EL (cell line): ENCODE measurements at places on chromosomes 1 and 21.
A peak's percentile ranks its signal among the peaks of the same experiment; 100 is the strongest.

GRCh38 chr1:238248356-238248755 lies 357.6 kb upstream of the ZP4 start:
- DNase-seq = no peak

- DNase-seq = peak; percentile 16
Observed at GRCh38 chr1:110829955-110830553, 42.9 kb upstream of the CD53 start.

DNA sequence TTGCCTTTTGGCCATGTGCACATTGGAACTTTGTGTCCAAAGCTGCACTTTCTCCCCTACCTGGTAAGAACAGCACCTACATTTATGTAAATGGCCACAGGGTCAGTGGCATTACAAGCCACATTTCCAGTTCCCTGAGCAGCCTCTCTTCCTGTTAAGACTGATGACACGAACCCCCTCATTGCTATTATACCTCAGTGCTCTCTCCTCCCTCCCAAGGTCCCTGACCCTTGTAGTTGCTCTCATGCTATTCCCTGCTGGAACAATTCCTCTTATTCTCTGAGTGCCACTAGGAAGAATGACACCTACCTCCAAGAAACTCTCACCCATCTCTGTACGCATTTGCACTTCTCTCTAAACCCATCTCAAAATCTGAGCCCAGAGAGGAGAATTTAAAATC lies 14.9 kb upstream of the VAV3 start:
- DNase-seq = no peak

- peak; percentile 92 for DNase-seq
Observed at GRCh38 chr1:206634365-206635079, 814 bp upstream of the DYRK3 start.

DNA sequence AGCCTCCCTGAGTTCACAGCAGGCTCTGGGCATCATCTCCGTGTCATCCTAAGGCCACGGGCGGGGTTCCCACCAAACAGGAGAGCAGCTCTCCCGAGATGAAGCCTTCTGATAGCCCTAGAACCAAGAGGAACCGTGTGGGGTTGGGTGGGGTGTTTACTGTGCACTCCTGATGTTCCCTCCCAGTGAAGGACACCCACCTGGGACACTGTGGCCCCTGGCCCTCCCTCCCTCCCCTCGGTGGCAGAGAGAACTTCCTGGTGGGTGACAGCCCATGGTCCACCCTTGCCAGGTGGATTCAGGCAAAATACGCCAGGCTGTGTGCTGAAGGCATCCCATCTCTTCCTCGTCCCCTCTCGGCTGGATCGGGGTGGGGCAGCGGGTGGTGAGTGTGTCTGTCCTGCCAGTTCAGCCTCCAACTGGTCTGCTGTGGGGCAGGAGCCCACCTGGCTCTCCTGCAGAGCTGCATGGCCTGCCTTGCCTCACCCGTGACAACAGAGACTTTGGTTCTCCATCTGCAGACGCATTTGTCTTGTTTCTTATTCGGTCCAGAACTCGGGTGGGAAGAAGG lies 15.6 kb upstream of the C1orf174 start:
- DNase-seq = no peak

GRCh38 chr1:13714851-13715250 lies 14.9 kb downstream of the PRDM2 start:
- DNase-seq = no peak

- no peak for DNase-seq
Observed at GRCh38 chr1:1759456-1760344, 18.6 kb downstream of the NADK start.

DNA sequence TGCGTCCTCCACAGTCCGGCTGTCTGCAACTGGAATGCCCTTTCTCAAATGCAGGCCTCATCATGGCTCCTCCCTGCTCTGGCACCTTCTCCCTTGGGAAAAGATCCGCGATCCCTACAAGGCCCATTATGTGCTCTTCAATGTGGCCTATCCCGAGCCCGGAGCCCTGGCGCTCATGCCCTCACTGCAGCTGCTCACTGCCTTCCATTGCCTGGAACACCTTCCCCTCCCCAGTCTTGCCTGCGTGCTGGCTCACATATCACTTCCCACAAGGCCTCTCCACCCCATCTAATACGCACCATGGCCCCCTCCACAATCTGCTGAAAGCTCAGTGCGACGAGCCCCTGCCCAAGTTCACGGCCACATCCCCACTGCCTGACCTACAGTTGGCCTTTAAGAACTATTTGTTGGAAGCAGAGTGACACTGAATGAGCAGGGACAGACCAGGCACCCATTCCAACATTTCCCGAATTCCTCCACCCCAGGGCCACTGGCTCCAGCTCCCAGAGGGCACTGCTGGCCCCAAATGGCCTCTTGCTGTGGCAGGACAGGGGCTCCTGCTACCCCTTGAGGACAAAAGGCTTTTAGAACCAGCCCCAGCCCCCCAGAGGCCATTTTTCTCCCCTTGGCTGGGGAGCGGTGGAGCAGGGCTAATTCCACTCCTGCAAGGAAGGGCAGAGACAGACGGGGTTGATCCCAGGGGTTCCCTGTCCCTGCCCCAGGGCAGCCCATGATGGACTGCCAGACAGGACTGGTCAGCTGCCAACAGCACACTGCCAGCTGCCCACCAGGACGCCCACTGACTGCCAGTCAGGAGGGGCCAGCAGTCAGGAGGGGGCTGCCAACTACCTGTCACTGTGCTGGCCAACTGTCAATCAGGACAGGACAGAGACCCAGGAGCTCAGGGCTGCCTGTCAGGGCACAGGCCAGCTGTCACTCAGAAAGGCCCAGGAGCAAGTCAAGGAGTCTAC lies 64.8 kb downstream of the DHRS3 start:
- DNase-seq = no peak

DNA sequence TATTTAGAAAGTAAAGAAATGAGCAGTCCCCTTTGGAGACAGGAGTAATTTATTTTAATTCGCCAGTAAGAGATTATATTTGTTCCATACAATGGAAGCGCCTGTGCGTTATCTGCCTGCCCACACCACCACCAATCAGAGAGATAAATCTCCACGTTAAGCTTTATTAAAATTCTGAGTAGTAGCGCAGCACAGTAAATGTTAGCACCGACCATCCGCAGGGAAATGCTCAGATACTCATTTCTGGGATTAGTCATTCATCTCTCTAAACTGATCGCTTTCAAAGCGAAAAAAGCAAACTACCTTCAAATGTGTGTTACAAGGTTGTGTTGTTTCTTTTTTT lies 1.2 kb downstream of the ETS2 start:
- DNase-seq = peak; percentile 48

DNA sequence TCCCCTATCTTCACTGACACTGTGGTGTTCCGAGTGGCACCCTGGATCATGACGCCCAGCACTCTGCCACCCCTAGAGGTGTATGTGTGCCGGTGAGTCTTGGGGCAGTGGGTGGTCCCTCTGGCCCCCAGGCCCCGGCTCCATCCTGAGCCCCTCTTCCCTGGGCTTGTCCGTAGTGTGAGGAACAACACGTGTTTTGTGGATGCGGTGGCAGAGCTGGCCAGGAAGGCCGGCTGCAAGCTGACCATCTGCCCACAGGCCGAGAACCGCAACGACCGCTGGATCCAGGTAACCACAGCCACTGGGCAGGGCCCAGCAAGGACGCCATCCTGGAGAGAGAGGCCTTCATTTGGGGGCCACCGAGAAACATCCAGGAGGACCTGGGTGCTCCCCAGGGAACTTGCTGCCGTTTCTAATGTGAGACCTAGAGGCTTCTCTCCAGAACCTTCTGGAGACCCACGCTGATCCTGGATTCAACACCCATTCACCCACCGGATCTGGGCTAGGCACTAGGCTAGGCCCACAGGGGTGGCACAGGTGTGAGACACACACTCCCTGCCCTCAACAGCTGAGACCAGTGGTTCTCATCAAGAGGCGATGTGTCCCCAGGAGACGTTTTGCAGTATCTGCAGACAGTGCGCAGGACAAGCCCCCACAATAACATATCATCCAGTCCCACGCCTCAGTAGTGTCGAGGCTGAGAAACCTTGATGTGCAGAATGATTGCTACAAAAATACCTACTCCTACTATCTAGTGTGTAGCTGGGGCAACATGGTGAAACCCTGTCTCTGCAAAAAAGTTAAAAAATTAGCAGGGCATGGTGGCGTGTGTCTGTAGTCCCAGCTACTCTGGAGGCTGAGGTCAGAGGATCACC lies 22.2 kb downstream of the PADI3 start:
- DNase-seq = no peak

- no peak for DNase-seq
Observed at GRCh38 chr1:107450899-107451664, 310.2 kb downstream of the NTNG1 start.

- DNase-seq = peak; percentile 77
Observed at GRCh38 chr1:18875107-18875795, 15.8 kb upstream of the TAS1R2 start.

DNA sequence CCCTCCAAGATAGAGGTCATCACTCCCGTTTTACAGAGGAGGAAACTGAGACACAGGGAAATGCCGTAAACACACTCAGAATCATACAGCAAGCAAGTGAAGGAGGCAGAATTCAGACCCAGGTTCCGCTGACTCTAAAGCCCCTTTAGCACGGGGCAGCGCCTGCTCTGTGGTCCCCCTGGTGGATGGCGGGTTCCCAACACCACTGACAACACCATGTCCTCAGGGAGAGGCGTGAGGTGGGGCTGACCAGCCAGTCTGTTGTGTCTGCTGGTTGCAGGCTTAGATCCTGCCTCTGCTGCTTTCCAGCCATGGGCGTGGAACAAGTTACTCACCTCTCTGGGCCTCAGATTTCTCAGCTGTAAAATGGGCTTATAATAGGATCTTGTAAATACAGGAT lies 617.3 kb downstream of the MATN1 start:
- DNase-seq = peak; percentile 41

GRCh38 chr1:1245178-1245816 lies 1.2 kb downstream of the C1QTNF12 start:
- DNase-seq = no peak

GRCh38 chr1:71885171-71885570 lies 397.2 kb downstream of the NEGR1 start:
- DNase-seq = peak; percentile 6

- DNase-seq = no peak
Observed at GRCh38 chr21:45892156-45892915, 89.2 kb upstream of the COL6A1 start.

DNA sequence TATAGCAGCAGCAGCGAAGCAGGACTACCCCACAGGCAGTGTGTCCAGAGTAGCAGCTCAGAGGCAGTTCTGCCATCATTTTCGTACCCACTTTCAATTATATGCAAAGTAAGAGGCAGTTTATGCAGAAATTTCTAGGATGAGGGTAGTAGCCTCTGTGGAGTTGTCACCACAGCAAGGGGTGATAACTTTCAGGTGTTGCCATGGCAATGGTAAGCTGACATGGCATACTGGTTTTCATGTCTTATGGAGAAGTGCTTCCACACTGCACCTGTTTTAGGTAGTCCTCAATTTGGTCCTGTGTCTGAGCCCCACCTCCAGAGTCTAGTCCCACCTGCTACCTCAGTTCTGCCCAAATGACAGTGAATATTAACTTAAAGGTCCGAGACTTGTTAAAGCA lies 133.3 kb upstream of the SYT6 start:
- DNase-seq = no peak

- DNase-seq = peak; percentile 48
Observed at GRCh38 chr1:201999625-202000238, 10.7 kb upstream of the ELF3 start.

DNA sequence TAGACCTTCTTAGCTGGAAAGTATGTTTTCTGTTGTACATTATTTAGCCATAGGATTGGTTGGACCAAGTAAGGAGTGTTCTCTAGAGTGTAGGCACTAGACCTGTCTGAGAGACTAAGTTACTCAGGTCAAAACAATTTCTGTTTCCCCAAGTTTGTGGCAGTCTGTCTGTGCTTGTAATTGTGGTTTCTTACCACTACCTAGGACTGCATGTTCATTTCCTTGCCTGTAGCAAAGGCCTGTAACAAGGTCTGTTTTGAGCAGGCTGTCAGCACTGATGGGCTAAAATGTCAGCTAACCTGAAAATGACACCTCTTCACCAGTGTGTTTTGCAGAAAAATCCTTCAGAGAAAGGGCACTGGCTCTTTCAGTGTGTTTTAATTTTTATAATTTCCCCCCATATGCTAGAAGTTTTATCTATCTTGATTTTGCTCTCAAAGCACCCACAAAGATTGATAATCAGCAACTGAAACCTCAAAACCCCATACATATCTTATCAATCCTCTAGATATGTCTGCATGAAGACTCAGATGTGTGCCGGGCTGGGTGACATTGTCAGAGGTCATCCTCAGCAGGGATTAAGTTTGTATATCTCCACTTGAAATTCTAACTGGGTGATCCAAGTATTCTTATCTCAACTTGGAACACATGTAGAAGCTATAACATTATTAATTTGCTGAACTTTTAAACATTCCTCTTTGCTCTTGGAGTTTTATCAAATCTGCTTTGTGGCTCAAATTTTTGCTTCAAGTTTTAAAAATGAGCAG lies 50.7 kb upstream of the ST6GALNAC3 start:
- DNase-seq = no peak

GRCh38 chr1:118160806-118161205 lies 24.2 kb downstream of the SPAG17 start:
- no peak for DNase-seq

DNA sequence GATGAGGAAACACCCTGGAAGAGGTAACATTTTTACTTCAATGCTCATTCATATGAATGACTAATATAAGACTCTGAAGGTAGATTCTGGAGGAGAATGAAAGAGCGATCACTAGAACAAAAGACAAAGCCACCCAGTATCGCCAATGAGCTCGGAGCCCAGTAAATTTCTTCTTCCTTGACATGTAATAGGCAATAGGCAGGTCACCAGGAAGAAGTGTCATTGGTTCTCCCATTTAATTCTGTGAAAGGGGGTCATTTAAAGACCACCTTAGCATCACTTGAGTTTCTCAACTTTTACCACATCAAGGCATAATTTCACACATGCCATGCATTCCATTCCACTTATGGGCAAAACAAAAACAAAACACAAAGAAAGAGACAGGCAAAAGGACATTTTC lies 7.9 kb downstream of the TNFSF18 start:
- DNase-seq = peak; percentile 33

DNA sequence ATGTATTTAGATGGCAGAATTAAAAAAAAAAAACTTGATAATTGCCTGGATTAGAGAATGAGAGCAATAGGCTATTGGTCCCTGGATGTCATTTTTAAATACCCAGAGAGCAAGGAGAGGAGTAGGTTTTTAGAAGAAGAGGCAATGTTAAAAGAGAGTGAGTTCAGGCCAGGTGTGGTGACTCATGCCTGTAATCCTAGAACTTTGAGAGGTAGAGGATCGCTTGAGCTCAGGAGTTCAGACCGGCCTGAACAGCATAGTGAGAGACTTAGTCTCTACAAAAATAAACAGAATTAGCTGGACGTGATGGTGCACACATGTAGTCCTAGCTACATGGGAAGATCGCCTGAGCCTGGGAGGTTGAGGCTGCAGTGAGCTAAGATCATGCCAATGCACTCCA lies 15.9 kb upstream of the MUTYH start:
- DNase-seq = no peak

GRCh38 chr1:206766251-206766856 lies 4.2 kb upstream of the IL19 start:
- peak; percentile 80 for DNase-seq

GRCh38 chr1:205500240-205501233 lies 3.9 kb upstream of the CDK18 start:
- no peak for DNase-seq

- DNase-seq = no peak
Observed at GRCh38 chr1:20830378-20830777, 43.3 kb upstream of the HP1BP3 start.
